ENCODE measurements at places on chromosomes 2 and 18. TPM values are rescaled to one million over a fixed set of nuclear protein-coding genes. Genes with fewer than 3 reads are reported as not detected.

The PRSS56 gene
- not detected for total RNA-seq

The SCN3A gene
- total RNA-seq: 1.00 TPM

The MCEE gene
- 23.0 TPM for total RNA-seq

The AMER3 gene
- not detected for total RNA-seq

The SERPINB10 gene
- not detected for total RNA-seq

The ARL6IP6 gene
- 7.9 TPM for total RNA-seq

The MAB21L4 gene
- total RNA-seq: not detected

The FLACC1 gene
- 0.74 TPM for total RNA-seq

The ACOXL gene
- not detected for total RNA-seq

The MYL1 gene
- total RNA-seq: not detected

The FAM110C gene
- not detected for total RNA-seq

Data from smooth muscle cell of bladder (primary cell).